Cardiac septum (tissue), 1 donor: ENCODE measurements at places on chromosomes 2 and 18. TPM values are rescaled to one million over a fixed set of nuclear protein-coding genes. Genes with fewer than 3 reads are reported as not detected.

Gene PSTPIP2
- 1.3 TPM for total RNA-seq

Gene SRBD1
- total RNA-seq = 11.2 TPM

Gene HNMT
- 11.8 TPM for total RNA-seq

Gene TMEM37
- total RNA-seq = 1.5 TPM

Gene CNGA3
- total RNA-seq = not detected
